ENCODE measurements at places on chromosomes 1 and 21. TPM values are rescaled to one million over a fixed set of nuclear protein-coding genes. Genes with fewer than 3 reads are reported as not detected.

DNA sequence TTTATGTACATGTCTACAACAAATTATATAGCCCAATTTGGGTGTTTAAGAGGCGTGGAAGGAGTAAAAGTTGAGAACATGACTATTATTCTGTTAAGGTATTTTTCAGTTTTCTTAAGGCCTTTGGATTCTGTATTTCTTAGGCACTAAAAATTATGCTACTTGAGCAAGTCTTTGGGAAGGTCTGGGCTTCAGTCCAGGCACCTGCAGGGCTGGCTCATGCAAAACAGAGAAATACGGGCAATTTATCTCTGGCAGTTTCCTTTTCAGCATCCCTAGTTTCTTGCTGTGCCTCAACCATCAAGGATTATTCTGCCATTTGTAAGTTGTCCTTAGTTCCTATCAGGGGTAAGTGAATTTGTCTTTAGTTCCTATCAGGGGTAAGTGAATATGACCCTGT, 358.8 kb upstream of the B3GALT2 start:
- no peak for DNase-seq

DNA sequence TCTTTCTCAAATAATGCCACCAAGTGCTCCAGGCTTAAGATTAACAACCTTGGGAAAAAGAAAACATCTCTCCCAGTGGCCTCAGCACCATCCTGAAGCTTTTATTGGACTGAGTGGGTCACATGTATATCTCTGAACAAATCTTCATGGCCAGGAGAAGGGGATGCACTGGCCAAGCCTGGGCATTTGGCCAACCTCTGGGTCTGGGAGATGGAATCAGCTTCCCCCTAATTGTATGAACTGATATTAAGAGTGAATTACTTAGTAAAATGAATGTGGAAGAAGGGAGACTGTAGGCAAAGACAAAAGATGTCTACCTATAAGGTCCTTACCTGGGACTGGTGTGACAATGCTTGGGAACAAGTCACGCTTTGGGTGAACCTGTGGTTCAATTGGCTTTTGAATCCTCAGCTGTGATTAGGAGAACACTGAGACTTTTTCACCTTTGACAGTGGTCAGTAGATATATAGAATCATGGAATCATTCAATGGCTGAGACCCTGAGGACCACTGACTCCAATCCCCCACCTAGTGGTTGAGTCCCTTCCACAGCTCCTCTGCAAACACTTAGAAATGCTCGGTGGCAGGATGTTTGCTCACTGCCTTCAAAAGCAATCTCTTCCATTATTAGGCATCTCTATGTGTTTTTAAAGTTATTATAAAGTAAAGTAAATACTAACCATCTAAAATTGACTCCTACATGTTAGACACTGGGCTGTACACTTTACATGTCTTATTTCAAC, 102.6 kb upstream of the ATP1A1 start:
- no peak for DNase-seq

DNA sequence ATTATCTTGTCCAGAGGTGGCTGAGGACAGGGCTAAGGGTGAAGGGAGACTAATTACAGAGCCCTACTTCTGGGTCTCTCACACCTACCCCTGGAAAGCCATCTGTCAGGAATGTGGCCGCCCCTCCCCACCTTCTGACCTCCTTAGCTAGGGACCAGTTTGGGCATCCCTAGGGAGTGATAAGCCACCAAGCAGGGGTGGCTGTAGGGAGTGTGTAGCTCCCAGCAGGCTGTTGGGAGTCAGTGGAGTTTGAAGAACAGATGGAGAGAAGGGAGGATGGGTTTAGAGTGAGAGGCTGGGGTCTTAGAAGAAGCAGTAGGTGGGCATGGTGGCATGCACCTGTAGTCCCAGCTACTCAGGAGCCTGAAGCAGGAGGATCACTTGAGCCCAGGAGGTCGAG, 808 bp upstream of the SERINC2 start:
- no peak for DNase-seq

DNA sequence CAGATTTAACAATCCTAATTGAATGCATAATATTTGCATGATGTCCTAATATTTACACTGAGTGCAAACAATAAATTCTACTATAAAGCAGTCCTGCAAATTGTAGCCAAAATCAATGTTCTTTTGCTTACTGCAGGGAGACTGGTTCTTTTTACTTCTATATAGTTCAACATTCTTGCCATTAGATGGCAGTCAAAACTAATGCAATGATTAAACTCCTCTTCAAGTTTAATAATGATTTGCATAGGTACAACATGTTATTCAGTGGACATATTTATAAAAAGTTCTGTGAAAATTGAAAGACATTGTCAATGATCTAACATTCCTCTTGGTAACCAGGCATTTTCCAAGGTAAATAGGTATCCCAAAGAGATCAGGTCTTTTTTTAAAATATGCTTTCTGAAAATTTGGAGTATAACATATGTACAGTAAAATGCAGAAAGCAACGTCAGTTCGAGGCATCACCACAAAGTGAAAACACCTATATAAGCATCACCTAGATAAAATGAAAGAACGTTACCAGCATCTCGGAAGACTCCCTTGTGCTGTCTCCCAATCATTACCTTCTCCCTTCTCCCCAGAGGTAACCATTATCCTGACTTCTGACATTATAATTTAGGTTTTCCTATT, 9.8 kb upstream of the FNBP1L start:
- DNase-seq, result no peak

DNA sequence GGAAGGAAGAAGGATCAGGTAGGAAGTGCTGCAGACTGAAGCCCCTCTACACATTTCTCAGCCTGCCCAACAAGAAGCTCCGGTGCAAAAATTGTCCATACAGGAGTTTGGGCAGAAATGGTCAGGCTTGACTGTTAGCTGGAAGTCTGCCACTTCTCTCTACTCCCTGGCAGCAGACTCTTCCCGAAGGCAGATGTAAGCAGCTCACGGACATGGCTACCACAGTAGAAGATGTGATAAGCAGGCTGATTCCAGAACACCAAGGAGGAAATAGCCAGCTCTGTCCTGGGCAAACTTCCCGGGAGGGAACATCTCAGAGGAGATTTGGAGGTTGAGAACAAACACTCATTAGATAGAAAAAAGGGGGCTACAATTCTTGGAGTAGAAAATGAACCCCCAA, 52.6 kb downstream of the TRABD2B start:
- no peak for DNase-seq

TBX19 gene
- 0.33 TPM for total RNA-seq

IVL gene
- not detected for total RNA-seq

SHE gene
- 9.2 TPM for total RNA-seq

All from left ventricle myocardium inferior (tissue), 1 donor.